Posterior cingulate gyrus (tissue), 11 donors: ENCODE measurements at places on chromosomes 1 and 21.

- no peak for DNase-seq
Observed at GRCh38 chr1:218377143-218377660, 32.1 kb downstream of the TGFB2 start.

DNA sequence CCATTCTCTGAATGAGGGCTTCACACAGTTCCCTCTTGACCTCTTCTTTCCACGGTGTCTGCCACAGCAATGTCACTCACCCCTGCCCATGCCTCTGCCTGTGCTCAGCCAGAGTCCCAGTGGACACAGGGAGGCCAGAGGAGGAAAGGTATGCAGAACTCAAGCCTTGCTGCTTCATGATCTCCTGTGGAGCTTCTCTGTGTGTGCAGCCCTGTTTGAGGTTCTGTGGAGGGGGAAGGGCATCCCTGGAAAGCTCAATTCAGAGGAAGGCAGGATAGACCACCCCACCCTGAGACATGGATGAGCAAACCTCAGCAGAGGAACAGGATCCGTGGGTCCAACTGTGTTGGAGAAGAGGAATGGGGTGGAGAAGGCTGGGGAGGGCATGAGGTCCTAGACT is 2.0 kb downstream of the HCN3 start:
- no peak for DNase-seq

DNA sequence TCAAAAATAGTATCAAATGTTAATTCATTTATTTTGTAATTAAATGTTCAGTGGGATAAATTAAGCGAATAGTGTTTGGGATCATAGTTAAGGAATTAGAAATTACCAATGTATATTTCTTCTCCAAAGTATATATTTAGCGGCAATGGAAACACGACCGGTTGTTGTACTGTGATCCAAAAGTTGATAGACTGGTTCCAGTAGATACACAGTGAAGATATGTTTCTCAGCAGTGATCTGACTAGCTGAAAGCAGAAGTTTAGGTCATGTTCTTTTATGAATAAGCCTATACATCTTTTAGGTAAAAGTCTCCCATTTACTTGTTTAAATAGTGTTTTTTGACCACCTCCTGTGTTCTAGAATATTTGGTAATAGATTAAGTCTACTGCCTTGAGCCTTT is 8.8 kb downstream of the USP16 start:
- no peak for DNase-seq

DNA sequence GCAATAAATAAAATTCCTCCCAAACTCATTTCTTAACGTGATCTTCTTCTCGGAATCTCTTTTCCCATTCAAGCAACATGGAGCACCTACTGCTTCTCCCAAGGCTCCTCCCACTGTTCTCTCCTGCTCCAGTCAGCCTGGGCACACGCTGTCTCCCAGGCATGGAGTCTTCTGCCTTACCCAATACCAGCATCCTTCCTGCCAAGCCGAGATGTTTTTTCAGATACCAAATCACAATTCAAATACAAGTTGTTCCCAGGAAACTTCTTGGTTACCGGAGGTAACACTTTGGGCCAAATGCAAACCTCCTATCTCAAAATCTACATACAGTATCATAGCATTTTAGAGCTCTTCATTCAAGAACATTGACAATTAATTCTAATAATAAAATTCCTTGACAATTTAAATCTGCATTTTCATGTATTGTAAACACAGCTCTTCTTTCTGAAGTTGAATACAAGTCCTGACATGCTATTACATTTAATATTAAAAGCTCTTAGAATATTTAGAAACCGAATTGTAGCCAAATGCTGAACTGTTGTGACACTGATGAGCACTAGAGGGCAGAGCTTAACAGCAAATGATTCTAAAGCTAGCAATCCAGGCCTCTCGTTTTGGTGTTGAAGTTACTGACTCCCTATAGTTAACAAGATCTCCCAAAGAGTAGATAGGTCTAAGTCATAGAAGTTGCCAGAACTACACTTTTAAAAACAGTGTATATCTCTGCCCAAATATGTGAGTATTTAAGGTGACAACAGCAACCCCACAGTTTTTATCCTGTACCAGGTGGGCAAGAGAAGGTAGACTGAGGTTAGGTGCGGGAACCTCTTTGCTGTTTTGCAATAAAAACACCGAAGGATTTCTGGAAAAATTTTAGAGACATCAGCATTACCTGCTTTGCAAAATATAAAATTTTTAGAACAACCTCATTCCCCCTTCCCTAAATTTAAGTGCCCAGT is 52.3 kb downstream of the BCAR3 start:
- no peak for DNase-seq

- no peak for DNase-seq
Observed at GRCh38 chr21:17472592-17473271, 40.1 kb upstream of the CXADR start.

GRCh38 chr1:3461934-3462275 is 7.4 kb downstream of the ARHGEF16 start:
- DNase-seq = peak; percentile 56

DNA sequence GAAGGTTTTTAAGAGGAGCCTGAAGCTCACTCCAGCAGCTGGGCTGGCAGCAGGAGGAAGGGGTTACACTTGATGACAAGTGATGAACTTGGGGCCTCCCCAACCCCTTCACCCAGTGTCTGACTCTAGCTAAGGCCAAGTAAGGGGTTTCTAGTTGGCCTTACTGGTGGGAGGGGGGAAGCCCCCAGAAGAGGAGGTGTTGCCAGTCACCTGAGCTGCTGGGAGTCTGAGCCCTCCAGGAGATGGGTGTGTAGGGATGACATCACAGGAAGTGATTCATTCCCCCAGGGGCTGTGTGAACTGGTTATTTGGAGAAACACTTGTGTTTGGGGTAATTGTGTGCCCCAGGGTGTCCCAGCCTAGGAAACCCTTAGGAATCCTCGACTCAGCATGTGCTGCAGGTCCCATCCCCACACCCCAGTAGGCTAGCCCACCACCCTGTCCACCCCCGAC is 3.1 kb downstream of the PADI1 start:
- no peak for DNase-seq

DNA sequence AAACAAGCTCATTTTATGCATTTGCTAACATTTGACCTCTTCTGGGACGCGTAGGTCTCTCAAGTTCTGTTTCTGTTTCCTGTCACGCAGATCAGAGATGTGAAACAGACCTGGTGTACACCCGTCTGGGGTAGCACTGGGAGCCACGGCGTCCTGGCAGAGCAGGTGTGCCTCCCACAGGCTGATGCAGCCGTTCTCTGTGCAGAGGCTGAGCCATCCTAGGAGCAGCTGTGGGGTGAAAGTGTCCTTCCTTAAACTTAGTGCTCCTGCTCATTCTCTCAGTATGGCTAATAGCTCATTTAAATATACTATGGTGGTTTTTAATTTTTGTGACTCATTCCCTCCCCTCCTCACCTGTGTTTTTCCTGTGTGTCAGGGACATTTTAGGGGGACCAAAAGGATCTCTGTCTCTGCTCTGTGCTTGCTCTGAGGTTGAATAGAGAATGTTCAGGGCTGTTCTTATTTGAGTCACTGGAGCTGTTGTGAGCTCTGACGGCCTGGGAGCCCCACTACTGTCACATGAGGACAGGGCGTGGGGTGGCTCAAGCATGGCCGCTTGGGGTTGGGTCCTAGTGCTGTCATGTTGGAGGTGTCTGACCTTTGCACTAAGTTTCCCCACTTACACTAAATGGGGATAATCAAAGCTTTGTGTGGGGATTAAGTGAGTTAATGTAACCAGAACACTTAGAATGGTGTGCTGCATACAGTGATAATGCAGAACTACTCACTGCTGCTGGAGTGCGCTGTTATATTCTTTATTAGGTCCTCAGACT is 43.0 kb downstream of the GALNT2 start:
- no peak for DNase-seq

DNA sequence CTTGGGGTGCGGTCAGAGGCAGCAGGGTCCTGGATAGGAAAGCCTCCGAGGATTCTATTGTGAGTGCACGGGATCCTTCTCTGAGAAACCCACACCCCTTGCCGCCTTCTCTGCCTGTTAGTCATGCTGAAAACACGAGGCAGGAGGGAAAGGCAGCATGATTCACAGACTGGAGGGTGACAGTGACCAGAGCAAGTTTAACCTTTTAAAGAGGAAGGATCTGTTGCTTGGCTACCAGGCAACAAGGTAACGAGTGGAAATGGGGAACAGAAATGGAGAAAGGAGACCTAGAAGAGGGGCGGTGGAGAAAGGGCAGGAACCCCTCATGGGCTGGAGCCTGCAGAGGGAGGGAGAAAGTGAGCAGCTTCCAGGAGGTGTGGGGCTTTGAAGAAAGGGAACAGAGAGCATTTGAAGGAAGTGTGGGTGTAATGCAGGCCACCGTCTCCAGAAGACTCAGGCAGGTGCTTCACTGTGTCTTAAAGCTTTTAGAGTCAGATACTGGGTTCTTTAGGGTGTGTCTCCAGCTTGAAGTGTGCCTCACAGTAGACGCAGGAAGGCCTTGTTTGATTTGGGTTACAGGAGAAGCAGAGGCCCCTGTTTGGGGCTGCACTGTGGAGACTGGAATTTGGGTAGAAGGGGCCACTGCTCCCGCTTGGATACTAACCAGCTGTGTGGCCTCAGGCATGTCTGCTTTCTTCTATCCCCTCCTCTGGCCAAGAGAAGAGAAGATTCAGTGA is 19.1 kb downstream of the OPTC start:
- no peak for DNase-seq

DNA sequence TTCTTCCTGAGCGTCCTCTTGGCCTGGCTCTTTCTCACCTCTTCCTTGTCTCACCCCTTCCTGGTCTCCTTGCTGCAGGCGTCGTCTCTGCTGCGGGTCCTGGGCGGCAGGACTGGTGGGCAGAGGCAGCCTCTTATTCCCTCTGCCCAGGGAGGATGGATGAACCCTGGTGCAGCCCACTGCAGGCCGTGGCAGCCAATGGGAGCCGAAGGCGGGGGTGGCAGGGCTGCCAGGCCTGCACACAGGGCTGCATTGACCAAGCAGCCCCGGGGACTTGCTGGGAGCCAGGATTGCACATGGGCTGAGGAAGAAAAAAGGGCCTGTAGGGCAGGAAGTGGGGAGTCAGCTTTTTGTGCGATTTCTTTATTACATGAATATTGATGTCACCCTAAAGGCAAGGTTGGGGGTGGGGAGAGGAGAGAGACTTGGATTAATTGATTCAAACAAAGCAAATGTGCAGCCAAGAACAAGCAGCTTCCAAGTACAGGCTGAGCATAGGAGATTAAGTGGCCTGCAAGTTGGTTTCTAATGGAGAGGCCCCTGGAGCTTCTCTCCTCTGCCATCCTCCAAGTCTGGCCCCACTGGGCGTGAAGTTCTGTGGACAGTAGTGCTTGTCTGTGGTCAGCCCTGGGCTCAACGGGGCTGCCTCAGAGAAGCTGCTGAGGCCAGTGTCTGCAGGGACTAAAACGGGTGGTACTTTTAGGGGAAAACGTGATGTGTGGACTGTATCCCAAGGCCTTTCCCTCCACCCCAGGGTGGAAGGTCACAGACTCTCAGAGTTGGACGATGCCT is at the start of gene S100B:
TSS of gene S100B (minus strand) at position 108 of the 792 bp plus-strand sequence. CDS start 2,667 bp downstream, outside the sequence.
- DNase-seq = peak; percentile 82

GRCh38 chr1:82110366-82111254 is 309.9 kb downstream of the ADGRL2 start:
- no peak for DNase-seq

- no peak for DNase-seq
Observed at GRCh38 chr21:15730484-15731242, 881 bp downstream of the USP25 start.

DNA sequence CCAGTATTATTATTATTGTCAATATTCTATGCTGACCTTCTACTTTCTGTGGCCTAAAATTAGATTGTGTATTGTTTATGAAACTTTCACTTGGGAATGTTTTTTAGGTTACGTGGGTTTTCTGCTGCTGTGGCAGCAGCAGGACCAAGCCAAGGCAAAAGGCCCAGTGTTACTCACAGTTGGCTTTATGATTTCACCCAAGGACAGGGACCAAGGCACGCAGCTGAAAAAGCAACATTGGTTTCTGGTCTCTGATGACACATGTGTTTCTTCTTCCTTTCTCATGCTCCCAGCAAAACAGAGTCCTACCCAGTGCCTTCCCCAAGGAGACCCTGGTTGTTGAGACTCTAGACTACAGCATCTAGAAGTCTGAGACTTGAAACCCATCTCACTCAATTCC is 413.7 kb downstream of the SETD4 start:
- DNase-seq = no peak

DNA sequence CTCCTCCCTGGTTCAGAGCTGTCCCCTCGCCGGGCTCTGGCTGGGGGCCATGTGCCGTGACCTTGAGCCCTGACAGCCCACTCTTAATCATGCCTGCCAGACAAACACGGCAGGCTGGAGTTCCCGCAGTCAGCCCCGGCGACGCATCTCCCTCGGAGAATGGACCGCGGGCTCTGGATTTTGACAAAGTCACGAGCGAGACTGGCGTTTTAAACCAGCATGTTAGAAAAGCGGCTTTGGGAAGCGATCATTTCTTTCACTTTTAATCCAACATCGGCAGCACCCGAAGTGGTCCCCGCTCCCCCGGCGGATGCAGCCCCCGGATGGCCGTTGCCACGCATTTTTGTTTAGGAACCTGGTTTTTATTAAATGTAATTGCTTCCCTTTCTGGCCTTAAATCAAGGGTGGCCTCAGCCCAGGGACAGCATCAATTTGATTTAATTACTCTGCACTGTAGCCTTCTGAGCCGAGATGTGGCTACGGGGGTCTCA is 70.9 kb downstream of the PRDM16 start:
- DNase-seq = no peak

- DNase-seq = no peak
Observed at GRCh38 chr1:163999131-163999530, 559.9 kb upstream of the PBX1 start.

DNA sequence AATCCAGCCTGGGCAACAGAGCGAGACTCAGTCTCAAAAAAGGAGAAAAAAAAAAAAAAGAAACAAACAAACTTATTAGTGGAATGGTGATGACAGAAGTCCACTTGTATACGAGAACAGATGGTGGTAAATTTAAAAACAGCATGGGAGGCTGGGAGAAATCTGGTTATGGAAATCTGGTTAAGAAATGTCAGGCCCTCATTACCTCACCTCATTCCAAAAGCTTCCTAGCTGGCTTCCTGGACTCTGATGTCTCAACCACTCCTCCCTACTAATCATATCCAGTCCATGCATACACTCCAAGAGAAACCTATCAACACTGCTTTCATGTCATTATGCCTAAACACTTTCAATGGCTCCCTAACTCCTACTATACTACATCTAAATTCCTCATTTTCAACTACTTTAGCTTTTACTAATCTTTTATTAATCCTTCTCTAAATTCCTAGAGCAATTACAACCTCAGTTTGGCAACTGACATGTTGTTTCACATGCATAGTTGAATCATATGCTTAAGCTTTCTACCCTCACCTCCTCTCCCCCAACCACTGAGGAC is 52.9 kb downstream of the FOXJ3 start:
- no peak for DNase-seq

GRCh38 chr1:27621051-27621920 is 13.7 kb downstream of the FGR start:
- no peak for DNase-seq

GRCh38 chr1:115501476-115501875 is 140.3 kb upstream of the VANGL1 start:
- DNase-seq = no peak
